Stimulated activated naive CD8-positive, alpha-beta T cell treated with anti-CD3 and anti-CD28 coated beads, Interleukin-15, Interleukin-2, amounts not matched to agents 100 U/mL and 50 U/mL, for 24 hours (primary cell): ENCODE measurements at places on chromosomes 1 and 21.

GRCh38 chr1:162213281-162213912, 143.9 kb downstream of the NOS1AP start:
- DNase-seq = no peak

DNA sequence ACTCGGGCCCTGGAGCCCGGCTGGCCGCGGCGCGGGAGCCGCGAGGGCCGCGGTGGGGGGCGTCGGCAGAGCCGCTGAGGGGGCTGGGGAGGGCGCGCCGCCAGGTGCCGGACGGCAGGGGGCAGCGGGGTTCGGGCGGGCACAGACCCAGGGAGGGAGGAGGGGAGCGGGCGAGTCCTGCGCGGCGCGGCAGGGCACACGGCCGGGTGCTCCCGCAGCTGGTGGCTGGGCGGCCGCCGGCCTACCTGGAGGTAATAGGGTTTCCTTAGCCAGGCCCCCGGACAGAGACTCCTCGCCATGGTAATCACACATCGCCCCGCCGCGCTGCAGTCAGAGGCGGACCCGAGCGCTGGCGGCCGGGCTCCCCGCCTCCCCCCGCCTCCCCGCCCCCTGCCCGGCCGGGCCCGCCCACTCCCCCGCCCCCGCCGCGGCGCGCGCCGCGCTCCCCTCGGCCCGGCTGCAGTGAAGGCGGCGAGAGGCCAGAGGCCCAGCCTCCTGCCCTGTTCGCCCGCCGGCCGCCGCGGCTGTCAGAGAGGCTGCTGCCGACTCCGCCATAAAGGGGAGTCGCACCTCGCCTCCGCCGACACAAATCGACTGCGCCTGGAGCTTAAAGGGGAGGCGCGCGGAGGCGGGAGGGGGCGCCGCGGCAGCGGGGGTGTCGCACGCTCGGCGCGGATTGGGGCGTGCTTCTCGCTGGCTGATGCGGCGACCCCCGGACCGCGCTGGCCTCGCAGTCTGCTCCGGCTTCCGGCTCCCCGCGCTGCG, at the start of gene DIPK1A:
TSS of gene DIPK1A (minus strand) at position 332 of the 765 bp plus-strand sequence. CDS start at position 299, 33 bp downstream.
- DNase-seq = peak; percentile 80

- no peak for DNase-seq
Observed at GRCh38 chr1:160756849-160757201, 17.8 kb downstream of the SLAMF7 start.

GRCh38 chr1:227913764-227914721, 33.7 kb downstream of the WNT9A start:
- no peak for DNase-seq

GRCh38 chr1:109094377-109094803, 3.8 kb downstream of the TMEM167B start:
- DNase-seq = no peak

GRCh38 chr21:39319814-39320332, 6.4 kb upstream of the BRWD1 start:
- DNase-seq = no peak

DNA sequence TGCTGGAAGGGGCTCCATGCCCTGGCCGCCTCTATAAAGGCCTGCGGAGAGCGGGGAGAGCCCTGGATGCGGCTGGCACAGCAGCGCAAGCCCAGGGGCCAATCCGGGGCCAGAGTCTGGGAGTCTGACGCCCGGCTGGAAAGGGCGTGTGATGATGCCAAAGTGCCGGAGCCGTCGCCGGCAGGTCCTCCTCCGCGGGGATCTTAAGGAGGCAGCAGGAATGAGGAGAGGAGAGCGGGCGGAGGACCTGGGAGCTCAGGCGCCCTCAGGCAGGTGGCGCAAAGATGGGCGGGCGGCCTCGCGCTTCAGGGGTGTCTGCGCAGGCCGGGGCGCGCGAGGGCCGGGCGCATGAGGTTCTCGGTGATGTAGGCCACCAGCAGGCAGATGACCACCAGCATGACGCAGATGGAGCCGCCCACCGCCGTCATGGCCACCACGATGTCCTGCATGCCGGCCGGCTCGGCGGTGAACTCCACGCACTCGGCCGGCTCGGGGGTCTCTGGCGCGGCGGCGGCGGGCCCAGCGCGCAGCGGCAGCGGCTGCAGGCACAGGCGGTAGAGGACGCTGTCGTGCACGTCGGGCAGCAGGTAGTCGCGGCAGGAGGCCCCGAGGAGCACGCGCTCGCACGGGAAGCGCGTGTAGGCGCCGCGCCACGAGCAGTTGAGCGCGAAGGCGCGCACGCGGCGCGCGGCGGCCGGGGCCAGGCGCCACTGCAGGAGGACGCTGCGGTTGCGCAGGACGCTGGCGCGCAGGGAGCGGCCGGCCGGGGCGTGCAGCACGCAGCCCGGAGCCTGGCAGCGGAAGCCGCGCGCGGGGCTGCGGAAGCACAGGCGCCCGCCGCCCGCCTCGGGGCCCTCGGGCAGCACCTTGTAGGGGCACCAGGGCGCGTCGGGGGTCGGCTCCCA, 653 bp downstream of the FNDC10 start:
- peak; percentile 43 for DNase-seq

DNA sequence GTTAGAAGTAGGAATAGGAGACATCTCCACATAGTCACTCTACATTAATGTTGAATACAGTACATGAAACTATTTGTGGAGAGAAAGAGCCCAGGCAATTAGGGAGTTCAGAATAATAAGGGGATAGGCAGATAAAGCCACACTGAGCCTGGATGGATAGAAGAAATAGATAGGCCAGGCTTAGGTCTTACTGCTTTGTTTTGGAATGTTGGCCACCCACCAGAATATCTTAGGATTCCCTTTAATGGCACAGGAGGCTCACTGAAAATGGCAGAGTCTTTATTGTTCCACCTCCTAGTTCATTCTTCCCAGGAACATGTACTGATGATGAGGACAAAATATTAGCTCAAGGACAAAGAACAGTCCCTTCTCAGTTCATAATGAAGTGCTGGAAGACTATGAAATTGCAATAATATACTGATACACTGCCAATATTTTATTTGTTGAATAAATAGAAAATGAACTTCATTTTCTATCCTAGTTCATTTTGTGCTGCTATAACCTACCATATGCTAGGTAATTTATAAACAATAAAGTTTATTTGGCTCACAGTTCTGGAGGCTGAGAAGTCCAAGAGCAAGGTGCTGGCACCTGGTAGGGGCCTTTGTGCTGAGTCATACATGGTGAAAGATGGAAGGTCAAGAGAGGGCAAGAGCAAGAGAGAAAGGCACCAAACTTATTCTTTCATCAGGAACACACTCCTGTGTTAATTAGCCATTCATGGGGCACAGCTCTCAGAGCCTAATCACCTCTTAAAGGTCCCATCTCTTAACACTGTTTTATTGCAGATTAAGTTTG, 87.3 kb downstream of the TBX15 start:
- no peak for DNase-seq

- DNase-seq = no peak
Observed at GRCh38 chr1:3541936-3542335, 69.4 kb downstream of the MEGF6 start.

DNA sequence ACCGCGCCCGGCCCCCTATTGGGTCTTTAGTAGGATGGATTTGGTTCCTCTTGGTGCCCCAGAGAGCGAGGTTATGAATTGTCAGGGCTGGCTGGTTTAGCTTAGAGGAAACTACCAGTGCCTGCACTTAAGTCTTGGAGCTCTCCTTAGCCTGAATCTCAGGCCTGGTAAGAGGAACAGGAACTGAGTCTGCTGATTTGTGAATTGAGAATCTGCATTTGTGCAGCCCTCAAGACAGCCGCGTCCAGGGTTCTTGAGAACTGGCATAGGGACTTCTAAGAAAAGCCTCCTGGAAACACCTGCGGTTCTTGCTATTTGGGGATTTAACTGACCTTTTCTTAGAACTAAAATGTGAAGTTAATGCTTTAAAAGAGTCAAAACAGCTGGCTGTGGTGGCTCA, 1.7 kb downstream of the NECAP2 start:
- no peak for DNase-seq

GRCh38 chr1:32773764-32774463, 43.2 kb downstream of the YARS1 start:
- no peak for DNase-seq

DNA sequence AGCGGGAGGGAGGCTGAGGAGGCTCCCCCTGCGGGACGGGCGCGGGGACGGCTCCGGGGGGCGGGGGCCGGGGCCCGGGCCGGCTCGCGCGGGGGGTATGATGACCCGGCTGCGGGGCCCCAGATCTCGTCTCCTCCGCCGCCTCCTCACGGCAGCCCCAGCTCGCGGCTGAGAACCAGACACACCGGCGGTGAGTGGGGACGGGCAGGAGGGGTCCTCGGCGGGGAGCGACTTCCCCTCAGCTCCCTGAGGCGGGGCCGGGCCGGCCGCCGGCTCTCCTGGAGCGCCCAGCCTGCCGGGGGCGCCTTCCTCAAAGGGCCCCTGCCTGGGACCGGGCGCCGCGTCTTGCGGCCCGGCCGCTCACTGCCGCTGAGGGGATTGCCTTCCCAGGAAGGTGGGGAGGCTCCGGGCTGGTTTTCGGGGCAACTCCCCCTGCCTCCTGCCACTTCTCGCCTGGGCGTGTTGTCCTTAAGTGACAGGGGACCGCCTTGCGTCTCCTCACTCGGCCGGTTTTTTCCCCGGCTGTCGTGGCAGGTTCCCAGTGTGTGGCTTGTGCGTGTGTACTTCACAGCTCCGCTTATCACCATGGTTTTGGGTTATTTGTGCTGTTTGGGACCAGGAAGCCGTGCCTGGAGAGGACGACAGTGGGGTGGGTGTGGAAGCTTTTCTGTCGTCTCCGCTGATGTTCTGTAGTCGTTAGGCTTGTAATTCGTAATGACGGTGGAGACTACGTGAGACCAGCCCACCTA, 800 bp downstream of the HIPK1 start:
- peak; percentile 70 for DNase-seq

- DNase-seq = peak; percentile 32
Observed at GRCh38 chr1:1432951-1433803, 2.3 kb upstream of the VWA1 start.

- no peak for DNase-seq
Observed at GRCh38 chr1:17229379-17229778, 19.5 kb upstream of the PADI3 start.

DNA sequence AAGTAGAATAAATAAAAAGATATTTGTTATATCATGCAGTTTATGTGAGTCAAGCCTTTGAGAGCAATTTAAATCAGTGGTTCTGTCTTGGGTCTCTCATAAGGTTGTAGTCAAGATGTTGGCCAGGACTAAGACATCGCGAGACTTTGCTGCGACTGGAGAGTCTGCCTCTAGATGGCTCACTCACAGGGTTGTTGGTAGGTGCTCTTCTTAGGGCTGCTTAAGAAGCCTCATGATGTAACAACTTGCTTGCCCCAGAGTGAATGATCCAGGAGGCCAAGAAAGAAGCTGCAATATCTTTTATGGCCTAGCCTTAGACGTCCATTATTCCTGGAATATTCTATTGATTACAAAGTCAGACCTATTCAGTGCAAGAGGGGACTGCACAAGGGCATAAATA, 73.1 kb upstream of the CACHD1 start:
- DNase-seq = no peak

- DNase-seq = no peak
Observed at GRCh38 chr1:158283965-158284364, 5.8 kb upstream of the CD1C start.

- DNase-seq = no peak
Observed at GRCh38 chr1:23444104-23444533, 19.6 kb upstream of the TCEA3 start.

GRCh38 chr1:17458794-17459193, 19.3 kb upstream of the RCC2 start:
- no peak for DNase-seq

DNA sequence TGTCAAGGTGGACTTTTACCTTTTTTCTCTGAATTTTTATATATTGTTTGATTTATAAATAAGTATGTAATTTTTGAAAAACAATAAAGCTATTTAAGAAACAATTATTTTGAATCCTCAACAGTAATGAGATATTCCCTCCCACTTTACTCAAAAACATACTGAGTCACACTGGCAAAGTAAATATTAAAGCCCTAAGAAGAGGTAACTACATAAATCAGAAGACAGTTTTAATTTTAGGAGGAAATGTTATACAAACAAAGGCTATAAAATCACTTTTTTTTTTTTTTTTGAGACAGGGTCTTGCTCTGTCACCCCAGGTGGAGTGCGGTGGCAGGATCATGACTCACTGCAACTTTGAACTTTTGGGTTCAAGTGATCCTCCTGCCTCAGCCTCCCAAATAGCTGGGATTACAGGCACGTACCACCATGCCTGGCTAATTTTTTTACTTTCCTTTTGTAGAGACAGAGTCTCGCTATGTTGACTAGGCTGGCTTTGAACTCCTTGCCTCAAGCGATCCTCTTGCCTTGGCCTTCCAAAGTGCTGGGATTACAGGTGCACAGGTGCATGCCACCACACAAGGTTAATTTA, 36.2 kb downstream of the ZSWIM5 start:
- no peak for DNase-seq

- no peak for DNase-seq
Observed at GRCh38 chr21:44805226-44805625, 3.6 kb upstream of the UBE2G2 start.
